ENCODE measurements at places on chromosomes 11 and 22.

DNA sequence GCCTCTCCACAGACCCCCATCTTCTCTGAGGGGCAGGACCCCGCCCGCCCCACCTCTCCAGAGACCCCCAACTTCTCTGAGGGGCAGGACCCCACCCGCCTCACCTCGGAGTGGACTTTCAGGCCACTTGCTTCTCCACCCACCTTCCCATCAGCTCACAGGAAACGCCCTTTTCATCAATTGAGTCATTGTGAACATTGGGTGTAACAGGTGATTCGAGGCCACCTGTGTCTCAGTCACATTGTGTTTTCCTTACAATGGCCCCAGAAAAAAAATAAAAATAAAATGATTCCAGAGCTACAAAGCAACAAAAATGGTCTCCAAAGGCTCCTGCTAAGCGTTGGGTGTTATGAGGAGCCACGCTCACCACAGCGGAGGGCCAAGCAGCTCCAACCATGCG, 36.0 kb downstream of the BRD1 start:
- no peak for DNase-seq

GRCh38 chr11:22516111-22516510, 109.5 kb downstream of the FANCF start:
- DNase-seq = no peak

- no peak for DNase-seq
Observed at GRCh38 chr22:26890870-26891269, 233.5 kb downstream of the MIAT start.

DNA sequence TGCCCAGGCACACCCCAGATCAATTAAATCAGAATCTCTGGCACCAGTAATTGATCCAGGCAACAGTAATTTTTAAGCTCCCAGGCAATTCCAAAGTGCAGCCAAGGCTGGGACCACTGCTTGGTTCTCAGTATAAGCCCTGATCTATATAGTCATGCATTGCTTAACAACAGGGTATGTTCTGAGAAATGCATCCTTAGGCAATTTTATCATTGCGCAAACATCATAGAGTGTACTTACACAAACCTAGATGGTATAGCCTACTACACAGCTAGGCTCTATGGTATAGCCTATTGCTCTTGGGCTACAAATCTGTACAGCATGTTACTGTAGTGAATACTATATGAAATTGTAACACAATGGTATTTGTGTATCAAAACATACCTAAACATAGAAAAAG, 651 bp upstream of the C11orf42 start:
- no peak for DNase-seq

GRCh38 chr11:122882857-122883645, 492 bp downstream of the JHY start:
- peak; percentile 37 for DNase-seq

GRCh38 chr11:70176940-70177689, 26.0 kb upstream of the FADD start:
- peak; percentile 26 for DNase-seq

DNA sequence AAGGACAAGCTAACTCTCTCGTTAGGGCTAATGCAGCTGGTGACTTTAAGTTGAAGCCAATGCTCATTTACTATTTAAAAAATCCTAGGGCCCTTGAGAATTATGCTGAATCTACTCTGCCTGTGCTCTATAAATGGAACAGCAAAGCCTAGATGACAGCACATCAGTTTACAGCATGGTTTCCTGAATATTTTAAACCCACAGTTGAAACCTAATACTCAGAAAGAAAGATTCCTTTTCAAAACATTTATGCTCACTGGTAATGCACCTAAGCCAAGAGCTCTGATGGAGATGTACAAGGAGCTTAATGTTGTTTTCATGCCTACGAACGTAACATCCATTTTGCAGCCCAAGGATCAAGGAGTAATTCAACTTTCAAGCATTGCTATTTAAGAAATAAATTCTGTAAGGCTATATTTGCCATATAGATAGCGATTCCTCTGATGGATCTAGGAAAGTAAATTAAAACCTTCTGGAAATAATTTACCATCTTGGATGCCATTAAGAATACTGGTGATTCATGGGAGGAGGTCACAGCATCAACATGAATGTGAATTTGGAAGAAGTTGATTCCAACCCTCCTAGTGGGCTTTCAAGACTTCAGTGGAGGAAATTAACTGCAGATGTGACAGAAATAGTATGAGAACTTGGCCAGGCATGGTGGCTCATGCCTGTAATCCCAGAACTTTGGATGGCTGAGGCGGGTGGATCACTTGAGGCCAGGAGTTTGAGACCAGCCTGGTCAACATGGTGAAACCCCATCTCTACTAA, 14.5 kb downstream of the XNDC1N start:
- DNase-seq = no peak
